ENCODE measurements at places on chromosomes 16 and 17.

GRCh38 chr17:80872001-80872500, 119.6 kb upstream of the CHMP6 start:
- no peak for DNase-seq

GRCh38 chr17:34562387-34562786, 17.0 kb upstream of the TMEM132E start:
- DNase-seq: peak; percentile 10

DNA sequence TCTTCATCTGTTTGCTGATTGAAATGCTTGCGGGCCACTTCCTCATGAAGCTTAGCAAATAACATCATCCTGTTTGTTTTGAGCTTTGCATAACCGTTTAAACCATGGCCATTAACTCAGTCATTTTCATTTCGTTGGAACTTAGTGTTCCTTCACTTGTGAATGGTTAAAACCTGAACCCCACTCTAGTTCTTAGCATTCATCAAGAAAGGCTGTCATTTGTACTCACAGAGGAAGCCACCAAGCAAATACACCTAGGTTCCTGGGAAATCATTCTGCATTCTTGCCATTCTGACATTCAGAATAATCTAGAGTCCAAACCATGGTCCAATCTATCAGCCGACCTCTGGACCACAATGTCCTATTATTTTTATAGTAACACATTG, 8.4 kb upstream of the TAT start:
- DNase-seq: no peak

GRCh38 chr16:89475144-89475543, 15.2 kb downstream of the ANKRD11 start:
- DNase-seq: no peak

DNA sequence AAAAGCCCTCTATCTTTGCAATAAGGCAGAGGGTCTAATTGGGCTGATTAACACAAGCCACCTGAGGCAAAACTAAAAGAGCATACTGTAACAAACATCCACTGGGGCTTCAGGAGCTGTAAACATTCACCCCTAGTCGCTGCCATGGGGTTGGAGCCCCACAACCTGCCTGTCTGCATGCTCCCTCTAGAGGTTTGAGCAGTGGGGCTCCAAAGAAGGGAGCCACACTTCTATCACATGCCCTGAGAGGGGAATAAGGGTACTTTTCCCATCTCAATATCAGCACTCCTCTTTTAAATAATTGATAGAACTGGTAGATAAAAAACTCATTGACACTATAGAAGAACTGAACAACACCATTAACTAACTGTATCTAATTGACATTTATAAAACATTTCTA, 130.1 kb upstream of the COX10 start:
- DNase-seq: no peak

- DNase-seq: peak; percentile 52
Observed at GRCh38 chr17:76458580-76459490, 5.9 kb upstream of the UBE2O start.

GRCh38 chr16:73066331-73066926, 18.5 kb upstream of the ZFHX3 start:
- no peak for DNase-seq

DNA sequence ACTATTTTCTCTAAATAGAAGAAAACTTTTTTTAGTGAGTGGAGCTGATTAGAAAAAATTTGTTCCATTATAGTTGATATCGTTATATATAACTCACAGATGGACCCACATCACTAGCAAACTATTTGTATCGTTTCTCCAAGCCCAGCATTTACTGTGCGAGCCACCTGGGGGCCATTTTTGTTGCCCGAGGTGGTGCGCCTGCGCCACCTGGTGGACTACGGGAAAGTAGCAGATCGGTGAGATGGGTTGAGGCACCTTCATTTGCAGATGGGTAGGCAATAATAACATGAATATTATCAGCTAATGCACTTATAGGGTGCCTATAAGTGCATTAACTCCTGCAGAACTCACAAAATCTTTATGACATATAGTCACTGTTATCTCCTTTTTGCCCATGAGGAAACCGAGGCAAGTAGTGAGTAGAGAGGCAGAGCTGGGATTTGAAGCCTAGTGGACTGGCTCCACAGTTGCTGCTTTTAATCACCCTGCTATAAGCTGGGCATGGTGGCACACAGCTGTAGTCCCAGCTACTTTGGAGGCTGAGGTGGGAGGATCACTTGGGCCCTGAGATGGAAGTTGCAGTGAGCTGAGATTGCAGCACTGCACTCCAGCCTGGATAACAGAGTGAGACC, 23.2 kb upstream of the NTN1 start:
- DNase-seq: peak; percentile 39
